Urothelium cell line (cell line): ENCODE measurements at places on chromosomes 6 and 20.
A peak's percentile ranks its signal among the peaks of the same experiment; 100 is the strongest.

DNA sequence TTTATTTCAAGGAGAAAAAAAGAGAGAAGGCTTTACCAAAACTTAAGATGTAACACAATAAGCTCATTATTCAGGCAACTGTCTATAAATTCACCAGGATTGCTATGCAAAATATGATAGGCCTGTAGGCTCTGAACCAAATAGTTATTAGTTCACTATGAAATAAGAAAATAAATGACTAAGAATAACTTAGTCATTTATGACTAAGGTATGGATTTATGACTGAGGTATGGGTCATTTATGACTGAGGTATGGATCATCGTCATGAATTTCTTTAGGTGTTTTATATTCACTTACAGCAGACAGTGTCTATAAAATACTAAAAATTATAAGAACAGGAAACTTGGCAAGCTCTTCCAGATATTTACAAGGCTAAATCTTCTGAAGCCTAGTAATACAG lies 52.1 kb upstream of the SNX9 start:
- no peak for DNase-seq

GRCh38 chr20:57840504-57841296 lies 130.9 kb upstream of the PMEPA1 start:
- no peak for DNase-seq

- peak; percentile 41 for DNase-seq
These were observed 775 bp downstream of the PFDN4 start for GRCh38 chr20:54208548-54209176.

GRCh38 chr20:49207076-49207475 lies 12.1 kb upstream of the DDX27 start:
- no peak for DNase-seq

- peak; percentile 9 for DNase-seq
These were observed 448.0 kb downstream of the EYS start for GRCh38 chr6:65259059-65259458.

- no peak for DNase-seq
These were observed 10.7 kb downstream of the ZBTB24 start for GRCh38 chr6:109472132-109472995.

GRCh38 chr6:157830354-157831017 lies 7.4 kb downstream of the SNX9 start:
- no peak for DNase-seq

GRCh38 chr20:11847827-11848226 lies 69.9 kb upstream of the BTBD3 start:
- DNase-seq, result no peak

DNA sequence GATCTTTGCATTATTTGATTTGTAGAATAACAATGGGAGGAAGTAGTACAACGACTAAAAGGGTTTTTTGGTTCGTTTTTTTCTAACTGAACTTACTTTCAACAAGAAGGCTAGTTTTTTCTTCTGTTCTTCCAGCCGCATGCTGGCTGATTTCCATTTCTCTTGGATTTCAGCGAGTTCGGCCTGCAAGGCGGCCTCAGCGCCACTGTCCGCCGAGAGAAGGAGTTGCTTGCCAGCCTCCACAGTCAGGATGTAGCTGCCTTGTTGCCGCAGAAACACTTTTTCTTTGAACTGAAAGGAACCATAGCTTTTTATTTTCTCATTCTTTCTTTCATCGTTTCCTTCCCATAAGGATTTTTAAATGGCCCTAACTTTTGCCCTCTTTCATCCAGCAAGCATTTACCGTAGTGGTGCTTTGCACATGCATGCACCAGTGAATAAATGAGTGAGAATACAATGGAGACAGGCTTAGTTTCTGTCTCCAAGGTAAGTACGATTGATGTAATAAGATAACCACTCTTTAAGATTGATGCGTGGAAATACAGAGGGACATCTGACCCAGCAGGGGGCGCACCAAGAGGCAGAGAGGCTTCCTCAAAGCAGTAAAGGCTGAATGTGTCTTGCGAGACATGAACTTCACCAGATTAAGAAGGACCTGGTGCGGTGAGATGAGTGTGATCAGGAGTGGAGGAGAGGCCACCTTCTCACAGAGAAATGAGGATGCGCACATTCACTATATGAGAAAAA lies 398.8 kb downstream of the ESR1 start:
- peak; percentile 18 for DNase-seq

DNA sequence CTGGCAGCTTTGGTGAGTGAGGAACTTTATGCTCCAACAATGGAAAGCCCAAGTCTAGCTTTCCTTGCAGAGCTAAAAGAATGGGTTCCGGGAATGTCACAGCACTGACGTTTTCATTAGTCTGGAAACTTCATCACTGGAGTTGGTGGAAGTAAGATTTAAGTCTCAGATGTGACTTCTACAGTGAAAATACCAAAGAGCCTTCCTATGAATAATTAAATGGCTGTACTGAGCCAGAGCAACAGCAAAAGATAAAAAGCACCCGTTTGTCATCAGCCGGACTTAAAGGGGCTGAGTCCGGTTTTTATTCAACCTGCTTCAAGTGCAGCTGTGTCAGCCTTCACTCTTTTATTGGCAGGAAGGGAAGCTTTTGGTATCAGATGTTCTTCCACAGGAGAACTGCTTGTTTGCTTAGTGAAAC lies 46.5 kb upstream of the SHLD1 start:
- DNase-seq, result no peak

GRCh38 chr20:41005361-41005729 lies 23.3 kb upstream of the TOP1 start:
- peak; percentile 77 for DNase-seq

GRCh38 chr6:45472382-45472781 lies 94.6 kb upstream of the SUPT3H start:
- DNase-seq, result no peak

GRCh38 chr6:20873425-20874190 lies 339.4 kb downstream of the CDKAL1 start:
- DNase-seq, result no peak

GRCh38 chr6:138945354-138945753 lies 42.7 kb downstream of the REPS1 start:
- peak; percentile 9 for DNase-seq

GRCh38 chr6:15715851-15716250 lies 53.0 kb upstream of the DTNBP1 start:
- no peak for DNase-seq

DNA sequence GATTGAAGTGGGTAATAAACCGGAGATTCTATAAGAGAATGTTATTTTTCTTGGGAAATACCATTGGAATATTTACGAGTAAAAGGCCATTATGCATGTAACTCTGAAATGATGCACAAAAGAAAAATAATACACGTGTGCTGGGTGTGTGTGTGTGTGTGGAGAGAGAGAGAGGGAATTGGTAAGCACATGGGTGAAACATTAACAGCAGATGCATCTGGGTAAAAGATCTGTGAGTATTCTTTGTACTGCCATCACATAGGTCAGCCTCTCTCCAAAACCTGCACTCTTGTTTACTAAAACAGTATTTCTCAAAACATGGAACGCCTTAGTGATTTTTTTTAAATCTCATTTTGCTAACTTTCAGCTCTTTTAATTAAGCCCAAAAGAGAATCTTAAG lies 28.9 kb downstream of the EYA2 start:
- no peak for DNase-seq
